Renal cortex interstitium (tissue), 15 donors: ENCODE measurements at places on chromosomes 7 and 10. TPM values are rescaled to one million over a fixed set of nuclear protein-coding genes. Genes with fewer than 3 reads are reported as not detected.

DNA sequence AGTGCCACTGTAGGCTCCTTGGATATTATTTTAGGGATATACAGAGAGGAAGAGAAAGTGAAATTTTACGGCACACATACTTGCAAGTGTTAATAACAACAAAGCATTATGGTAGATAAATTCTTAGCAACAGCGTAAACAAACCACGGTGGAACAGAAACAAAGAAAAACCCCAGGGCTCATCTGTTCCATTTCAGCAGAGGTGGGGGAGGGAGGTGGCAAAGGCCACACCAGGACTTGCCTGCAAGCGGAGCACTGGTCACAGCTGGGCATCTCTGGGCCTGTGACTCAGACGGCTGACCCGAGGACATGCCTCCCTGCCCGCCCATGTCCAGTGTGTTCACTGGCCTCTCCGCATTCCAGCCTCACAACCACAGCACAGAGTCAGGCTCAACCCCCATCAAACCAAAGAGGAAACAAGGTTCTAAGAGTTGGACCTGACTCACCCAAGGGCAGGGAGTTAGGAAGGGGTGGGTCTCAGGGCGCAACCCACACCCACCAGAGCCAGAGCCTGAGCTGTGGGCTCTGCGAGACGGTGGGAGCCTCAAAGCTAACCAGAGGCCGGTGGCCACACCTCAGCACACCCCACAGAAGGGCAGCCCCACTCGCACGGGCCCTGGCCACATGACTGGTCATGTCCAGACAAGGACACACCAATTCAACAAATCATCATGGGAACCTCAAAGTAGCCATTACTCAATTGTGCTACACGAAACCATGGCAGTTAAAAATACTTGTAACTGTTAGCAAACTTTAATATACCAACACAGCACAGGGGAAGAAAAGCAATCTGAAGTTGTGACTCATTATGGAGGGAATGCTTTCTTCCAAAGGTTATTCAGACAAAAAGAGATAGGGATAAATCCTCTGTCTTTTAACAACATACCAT lies 10.7 kb downstream of the ESYT2 start:
- peak; percentile 72 for DNase-seq

DNA sequence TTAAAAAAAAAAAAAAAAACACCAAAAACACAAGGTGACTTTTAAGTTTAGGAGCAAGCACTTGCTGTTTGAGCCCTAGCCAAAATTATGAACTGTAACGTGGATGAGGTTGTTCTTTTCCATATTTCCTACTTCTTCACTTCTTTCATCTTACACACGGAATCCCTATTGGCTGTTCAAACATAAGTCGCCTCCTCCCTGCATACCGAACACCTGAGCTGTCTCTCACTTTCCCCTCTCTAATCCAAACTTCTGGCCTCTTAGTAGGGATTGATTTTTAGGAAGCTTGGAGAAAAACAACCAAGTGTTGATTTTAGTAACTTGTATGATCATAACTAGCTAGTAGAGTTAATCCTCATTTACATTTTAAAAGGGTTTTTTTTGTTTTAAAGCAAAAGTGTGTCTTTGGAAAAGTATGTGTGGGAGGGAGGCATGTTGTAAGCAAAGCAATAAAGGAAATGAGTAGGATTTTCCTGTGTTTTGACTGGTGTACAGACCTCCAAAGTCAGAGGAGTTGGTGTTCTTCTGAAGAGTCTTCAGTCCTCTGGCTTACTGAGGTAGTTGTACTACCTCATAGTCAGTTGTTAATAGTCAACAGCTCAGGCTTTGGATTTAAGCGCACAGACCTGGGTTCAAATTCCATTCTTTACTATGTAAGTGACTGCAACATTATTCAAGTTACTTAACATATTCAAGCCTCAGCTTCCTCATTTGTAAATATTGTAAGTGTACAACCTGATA lies 39.3 kb downstream of the RABGEF1 start:
- no peak for DNase-seq

The IGF2BP3 gene
- 66.8 TPM for polyA plus RNA-seq

DNA sequence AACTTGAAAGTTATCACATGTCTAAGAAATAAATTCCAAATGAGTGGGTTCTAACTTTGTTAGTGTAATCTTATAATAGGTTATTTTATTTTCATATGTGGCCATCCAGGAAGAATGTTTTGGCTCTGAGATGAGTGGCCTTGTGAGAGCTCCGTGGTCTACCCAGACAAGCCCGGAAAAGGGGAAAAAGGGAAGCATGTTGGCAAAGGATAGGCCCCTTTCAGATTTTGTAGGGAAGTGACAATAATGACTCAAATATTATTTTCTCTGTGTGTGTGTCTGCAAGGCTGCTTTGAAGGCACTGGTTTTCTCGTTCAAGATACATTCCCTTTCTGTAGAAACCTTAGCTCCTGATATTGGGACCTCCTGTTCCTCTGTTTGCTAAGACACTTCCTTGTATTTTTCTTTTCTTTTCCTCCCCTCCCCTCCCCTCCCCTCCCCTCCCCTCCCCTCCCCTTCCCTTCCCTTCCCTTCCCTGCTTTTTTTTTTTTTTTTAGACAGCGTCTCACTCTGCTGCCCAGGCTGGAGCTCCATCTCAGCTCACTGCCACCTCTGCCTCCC lies 240.8 kb downstream of the LRMDA start:
- no peak for DNase-seq

DNA sequence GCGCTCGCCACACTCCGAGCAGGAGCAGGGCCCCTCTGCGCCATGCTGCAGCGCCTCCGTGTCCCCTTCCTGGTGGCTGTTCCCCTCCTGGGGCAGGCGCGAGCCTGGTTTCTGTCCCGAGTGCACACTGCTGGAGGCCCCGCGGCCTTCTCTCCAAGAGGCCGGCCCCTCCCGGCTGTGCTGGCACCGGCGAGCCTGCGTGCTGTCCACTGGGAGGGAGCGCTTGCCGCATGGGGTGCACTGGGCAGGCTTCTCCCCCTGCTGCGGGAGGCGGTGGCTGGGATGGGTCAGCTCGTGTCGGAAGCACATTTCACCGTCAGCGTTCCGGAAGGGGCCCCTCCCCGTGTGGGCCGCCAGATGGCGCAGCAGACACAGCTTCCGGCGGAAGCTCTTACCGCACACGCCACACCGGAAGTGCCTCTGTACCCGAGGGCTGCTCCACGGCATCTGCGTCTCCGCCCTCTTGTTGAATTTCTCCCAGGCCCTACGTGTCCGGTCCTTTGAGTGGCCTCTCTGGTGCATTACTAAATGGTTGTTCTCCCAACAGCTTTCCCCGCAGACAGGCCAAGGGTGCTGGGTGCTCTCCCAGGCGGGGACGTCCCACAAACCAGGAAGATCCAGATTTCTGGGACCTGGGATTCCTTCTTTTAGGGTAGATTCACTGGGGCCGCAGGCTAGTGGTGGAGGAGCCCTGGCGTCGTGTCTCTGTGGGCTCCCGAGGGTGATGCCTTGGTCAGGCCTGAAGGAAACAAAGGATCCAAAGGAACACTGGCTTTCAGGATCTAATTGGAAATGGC lies 18.7 kb downstream of the ZNF786 start:
- DNase-seq: no peak

DNA sequence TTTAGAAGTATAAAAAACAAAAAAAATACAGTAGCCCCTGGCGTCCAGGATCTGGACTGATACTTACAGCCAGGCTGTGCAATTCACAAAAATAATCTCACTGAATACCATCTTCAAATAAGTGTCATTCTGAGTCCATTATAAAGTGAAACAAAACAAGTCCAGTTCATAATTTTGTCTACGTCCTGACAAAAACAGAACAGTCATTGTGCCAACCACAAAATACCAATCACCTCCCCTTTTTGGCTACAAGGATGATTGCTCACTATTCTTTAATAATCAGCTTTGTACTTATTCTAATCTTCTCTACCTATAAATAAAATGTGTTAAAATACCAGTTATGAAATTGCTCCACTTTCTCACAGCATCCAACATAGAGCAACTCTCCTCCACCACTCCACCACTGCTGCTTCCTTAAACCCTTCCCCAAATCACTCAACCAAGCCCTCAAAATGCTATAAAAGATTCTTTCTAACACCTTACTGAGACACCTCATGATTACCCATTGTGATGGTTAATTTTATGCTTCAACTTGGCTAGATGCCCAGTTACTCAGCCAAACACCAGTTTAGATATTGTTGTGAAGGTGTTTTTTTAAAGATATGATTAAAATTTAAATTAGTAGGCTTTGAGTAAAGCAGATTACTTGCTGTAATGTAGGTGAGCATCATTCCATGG lies 479.8 kb upstream of the SEMA3A start:
- DNase-seq: no peak

The PIK3AP1 gene
- 5.3 TPM for polyA plus RNA-seq

- no peak for DNase-seq
These were observed at the start of gene STAMBPL1 for GRCh38 chr10:88879534-88880281. Gene STAMBPL1 (plus strand): TSS chr10:88880245. CDS start chr10:88901709, 21,464 bp downstream.

The CHN2 gene
- 16.7 TPM for polyA plus RNA-seq

The PRLHR gene
- polyA plus RNA-seq: not detected

- DNase-seq: no peak
These were observed 222.4 kb upstream of the ANKRD30A start for GRCh38 chr10:36903040-36903439.

DNA sequence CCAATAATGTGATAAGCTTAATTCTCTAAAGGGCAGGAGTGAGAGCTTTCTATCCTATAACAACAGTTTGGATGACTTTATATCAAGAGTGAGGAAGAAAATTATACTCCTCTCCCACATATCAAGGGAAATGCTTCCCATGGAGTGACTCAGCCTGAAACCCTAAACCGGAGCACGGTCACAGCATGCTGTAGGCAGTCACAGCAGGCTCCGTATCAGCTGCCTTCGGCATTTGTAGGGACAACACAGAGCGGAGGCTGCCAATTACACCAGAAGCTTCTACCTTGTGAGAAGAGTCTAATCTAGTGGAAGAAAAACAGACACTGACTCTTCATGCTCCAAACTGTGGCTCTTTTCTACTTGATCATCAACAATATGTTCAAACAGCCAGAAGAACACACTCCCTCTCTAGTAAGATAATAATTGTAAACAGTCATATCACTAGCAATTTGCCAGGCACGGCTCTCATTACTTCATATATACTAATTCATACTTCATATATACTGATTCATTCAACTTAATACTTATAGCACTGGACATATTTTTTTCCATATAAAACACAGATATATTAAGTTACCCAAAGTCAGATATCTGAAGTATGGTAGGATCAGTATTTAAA lies 65.9 kb downstream of the DGKB start:
- peak; percentile 12 for DNase-seq

DNA sequence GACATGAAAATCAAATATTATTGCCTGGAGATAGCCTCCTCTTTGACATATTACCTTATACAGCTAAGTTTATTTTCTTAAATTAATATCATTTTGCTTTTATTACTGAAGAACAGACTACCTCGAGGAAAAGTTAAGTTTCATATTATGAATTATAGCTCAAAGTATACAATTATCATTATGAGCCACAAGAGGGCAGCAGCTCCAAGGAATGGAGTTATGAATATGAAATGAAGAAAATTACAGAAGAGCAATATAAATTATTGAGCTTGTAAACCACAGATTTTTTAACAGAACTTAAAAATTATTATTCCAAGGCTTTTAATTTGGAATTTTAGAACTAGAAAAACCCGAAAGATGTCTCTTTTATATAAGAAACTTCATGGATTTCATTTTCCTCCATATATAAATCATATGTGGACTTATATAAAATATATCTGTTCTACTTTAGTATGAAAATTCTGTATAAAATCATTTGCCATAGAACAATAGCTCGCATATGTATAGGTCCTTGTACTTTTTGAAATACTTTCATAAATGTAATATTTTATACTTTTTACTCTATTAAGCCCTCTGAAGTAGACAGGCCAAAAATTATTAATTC lies 40.1 kb downstream of the IQUB start:
- no peak for DNase-seq

DNA sequence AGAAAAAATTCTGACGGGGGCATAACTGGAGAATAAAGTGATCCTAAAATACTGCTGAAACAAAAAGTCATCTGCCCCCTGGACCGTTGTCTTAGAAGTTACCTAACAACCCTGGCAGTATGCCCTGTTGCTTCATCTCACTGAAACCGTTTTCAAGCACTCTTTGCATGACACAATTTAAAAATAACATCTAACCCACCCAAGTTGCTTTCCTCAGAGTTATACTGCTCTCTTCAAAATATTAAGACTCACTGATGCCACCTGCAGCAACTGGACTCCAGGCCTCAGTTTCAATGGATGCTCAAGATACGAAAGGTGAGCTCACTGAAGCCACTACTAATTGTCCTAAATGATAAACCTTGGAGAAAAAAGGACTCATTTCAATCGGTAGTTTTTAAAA lies 57.4 kb downstream of the CDK6 start:
- DNase-seq: no peak

DNA sequence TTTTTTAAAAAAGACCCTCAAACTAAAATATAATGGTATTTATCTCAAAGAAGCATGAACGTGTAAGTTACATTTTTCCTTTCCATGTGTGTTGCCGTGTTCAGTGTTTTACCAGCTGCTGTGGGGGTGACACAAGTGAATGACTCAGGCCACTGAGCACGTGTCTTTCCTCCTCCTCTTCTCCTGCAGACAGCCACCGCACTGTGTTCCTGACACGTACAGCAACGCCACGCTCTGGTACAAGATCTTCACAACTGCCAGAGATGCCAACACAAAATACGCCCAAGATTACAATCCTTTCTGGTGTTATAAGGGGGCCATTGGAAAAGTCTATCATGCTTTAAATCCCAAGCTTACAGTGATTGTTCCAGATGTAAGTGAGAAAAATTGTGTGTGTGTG lies 29.7 kb downstream of the TMEM248 start:
- no peak for DNase-seq

DNA sequence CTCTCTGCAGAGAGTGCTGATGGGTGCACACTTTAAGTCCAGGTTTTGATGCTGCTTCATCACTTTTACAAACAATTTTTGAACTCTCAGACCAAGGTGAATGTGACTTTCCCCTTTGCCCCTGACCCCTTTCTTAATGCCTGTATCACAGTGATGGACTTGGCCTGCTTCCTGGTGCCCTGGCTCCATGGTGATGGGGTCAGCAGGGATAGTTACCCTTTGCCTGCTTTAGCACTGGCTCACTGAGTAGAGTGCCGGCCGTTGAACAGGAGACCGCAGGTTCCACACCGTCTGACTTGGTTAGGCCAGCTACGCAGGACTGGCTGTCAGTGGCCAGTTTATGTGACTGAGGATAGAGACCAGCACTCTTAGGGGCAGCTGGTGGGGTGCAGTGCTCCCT lies 40.1 kb downstream of the LRGUK start:
- DNase-seq: no peak

GRCh38 chr7:110432061-110432553 lies 658.8 kb upstream of the LRRN3 start:
- no peak for DNase-seq

GRCh38 chr7:70477036-70478010 lies 654.6 kb upstream of the GALNT17 start:
- DNase-seq: no peak

DNA sequence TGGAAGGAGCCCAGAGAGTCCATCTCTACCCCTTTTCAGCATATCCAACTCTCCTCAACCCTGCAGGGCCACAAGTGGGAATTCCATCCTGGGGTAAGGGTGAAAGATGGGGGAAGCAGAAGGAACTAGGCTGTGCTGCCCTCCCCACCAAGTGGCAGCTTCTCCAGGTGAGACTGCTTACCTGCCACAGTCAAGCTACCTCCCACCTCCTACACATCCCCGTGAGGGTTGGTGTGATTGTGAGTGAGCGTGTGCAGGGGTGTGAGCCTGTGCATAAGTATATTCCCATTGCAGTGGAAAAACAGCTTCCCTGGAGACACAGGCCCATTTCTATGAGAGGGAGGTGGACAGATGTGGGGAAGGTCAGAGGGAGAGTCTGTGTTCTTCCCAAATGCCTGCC lies 376.6 kb downstream of the PLXNA4 start:
- DNase-seq: no peak

- no peak for DNase-seq
These were observed 117.1 kb downstream of the DYNC2I1 start for GRCh38 chr7:158973440-158973839.

The THSD7A gene
- 63.0 TPM for polyA plus RNA-seq

GRCh38 chr10:47283848-47284247 lies 16.1 kb upstream of the GDF10 start:
- no peak for DNase-seq
